ENCODE measurements at places on chromosomes 4 and X.

GRCh38 chrX:16333453-16333852, 166.2 kb downstream of the MAGEB17 start:
- no peak for DNase-seq

- no peak for DNase-seq
These were observed 64.5 kb downstream of the FTHL17 start for GRCh38 chrX:31007321-31007720.

- DNase-seq, result no peak
These were observed 9.1 kb downstream of the PPAT start for GRCh38 chr4:56426273-56426672.

DNA sequence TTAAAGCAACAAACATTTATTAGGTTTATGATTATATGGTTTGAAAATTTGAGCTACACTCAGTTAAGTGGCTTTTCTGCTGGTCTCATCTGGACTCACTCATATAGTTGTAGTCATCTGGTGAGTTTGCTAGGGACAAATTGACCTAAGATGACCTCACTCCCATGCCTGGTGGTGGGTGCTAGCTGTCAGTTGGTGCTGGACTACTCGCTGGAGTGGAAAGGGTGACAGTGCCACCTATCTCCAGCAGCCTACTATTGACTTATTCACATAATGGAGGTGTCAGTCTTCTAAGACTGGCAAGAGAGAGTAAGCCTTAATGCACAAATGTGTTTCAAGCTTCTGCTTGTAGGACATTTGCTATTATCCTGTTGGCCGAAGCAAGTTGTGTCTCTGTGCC, 88.2 kb downstream of the TASL start:
- DNase-seq, result no peak

DNA sequence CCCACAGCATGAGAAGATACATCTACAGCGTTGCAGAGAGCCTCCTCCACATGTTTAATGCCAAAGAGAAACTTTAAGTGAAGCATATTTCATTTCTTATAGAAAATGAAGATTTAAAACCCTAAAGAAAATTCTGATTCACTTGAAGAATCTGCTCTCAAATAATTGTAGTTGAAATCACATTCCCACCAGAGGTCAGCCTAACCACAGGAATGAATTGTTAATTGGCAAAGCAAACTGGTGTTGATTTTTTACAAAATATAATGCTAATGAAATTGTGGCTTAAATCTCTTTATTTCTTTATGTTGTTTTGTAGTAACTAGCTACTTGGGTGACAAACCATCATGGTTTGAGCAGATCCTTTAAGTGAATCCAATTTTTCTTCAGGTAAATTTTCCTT, 31.1 kb upstream of the WDR17 start:
- DNase-seq, result no peak
